ENCODE measurements at places on chromosomes 2 and 18.

DNA sequence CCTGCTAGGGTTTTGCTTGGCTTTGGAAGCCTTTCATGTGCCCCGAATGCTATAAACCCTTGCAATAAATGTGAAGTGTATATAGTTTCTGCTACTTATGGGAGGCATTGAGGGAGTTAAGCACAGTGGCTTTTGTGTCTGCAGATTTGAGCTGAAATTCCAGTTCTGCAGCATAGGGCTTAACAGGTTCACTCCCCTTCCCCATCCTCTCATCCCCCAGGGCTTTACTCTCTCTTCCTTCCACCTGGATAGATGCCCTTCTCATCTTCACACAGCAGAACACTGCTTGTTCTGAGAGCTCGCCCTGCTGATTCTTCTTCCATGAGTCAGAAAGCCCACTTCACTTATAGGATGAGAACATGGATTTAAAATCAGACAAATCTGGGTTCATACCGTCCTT, 37.2 kb downstream of the SOX11 start:
- no peak for DNase-seq

- DNase-seq = peak; percentile 51
Measured at GRCh38 chr2:120265006-120265405, 12.4 kb downstream of the RALB start.

- DNase-seq = no peak
Measured at GRCh38 chr2:132589111-132589830, 80.7 kb downstream of the LYPD1 start.

GRCh38 chr2:46376586-46376985, 79.4 kb downstream of the EPAS1 start:
- no peak for DNase-seq

- DNase-seq = no peak
Measured at GRCh38 chr18:44840058-44840790, 159.5 kb downstream of the SETBP1 start.

- no peak for DNase-seq
Measured at GRCh38 chr2:154720651-154721050, 22.2 kb downstream of the KCNJ3 start.

- no peak for DNase-seq
Measured at GRCh38 chr2:19205983-19206533, 152.4 kb downstream of the OSR1 start.

GRCh38 chr2:114001937-114002336, 112.0 kb downstream of the ACTR3 start:
- DNase-seq = no peak

- DNase-seq = no peak
Measured at GRCh38 chr2:53467467-53468180, 300.0 kb upstream of the CHAC2 start.

GRCh38 chr2:178473931-178474330, 4.5 kb downstream of the FKBP7 start:
- no peak for DNase-seq

- no peak for DNase-seq
Measured at GRCh38 chr2:162300266-162300665, 18.2 kb downstream of the IFIH1 start.

DNA sequence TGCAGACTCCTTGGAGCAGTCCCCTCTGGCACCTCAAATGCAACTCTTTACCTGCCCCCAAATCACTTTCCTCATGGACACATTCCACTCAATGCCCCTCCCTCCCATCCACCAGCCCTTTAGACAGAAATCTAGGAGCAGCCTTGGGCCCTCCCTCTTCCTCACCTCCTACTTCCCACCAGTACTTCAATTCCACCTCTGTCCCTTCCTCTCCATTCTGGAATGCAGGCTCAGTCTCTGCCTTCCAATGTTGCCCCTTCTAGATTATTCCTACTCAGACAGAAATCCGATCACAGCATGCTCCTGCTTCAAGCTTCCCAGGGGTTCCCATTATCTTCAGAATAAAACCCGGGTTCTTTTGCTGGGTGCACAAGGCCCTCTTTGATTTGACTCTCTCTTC, 62.1 kb downstream of the MTHFD2 start:
- no peak for DNase-seq

DNA sequence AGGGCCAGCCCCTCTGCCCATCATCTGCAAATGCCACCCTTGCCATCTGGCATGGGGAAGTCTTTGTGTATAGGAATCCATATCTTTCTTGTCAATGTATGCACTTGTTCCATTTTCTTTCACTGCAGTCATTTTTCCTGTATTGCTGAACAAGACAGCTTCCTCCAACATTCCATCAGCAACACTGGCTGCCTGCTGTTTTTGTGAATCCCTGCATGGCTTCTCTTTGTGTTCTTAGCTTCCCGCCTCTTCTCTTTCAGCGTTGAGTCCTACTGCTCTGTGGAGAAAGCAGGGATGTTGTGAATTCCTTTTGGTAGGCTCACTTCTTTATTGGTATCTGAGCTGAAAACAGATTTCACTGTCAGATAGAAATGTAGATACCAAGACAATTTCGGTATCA, 150.0 kb downstream of the LPIN1 start:
- no peak for DNase-seq
